ENCODE measurements at places on chromosomes 12 and 14. TPM values are rescaled to one million over a fixed set of nuclear protein-coding genes. Genes with fewer than 3 reads are reported as not detected.

CLEC9A gene
- not detected for total RNA-seq

GRCh38 chr14:39974036-39974435 lies 541.8 kb upstream of the FBXO33 start:
- DNase-seq: no peak

DNA sequence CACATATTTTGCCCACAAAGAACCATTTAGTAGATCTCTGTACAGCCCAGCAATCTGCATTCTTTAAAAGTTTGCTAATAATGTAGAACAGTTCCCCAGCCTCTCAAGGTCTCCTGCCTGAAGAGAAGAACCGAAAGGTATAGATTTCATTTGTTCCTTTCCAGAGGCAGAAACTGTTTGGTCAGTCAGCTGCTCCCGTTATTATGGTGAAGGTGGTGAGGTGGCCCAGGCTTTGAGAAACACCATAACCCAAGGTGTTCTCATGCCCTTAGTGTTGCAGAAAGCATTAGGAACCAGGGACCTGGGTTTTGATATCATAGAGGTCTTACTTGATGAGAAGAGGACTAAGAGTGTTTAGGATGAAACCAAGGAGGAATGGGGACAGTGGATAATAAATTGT lies 65.3 kb downstream of the SUSD6 start:
- DNase-seq: no peak

DNA sequence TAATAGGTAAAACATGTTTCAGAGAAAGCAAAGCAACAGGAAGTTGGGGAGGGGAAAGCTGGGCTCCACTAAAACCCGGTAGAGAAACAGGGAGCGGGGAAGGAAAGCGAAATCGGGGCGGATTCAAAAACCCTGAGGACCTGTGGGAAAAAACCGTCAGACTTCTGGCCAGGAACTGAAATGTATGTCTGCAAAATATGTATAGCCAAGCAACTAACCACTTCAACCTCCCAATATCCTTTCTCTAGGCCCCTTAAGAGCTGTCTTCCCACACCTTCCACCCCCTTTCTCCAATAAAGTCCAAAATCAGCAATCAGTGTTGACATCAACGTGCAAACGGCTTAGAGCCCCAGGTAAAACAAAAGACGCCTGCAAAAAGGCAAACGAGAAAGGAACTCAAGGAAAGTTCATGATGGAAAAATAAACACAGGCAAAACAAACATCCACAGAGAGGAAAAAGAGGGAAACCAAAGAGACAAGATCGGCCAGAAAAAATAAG lies 32.8 kb downstream of the SIX1 start:
- DNase-seq: no peak
